ENCODE measurements at places on chromosomes 5 and 9.

GRCh38 chr5:164809821-164810220, 1304.4 kb downstream of the MAT2B start:
- no peak for DNase-seq

DNA sequence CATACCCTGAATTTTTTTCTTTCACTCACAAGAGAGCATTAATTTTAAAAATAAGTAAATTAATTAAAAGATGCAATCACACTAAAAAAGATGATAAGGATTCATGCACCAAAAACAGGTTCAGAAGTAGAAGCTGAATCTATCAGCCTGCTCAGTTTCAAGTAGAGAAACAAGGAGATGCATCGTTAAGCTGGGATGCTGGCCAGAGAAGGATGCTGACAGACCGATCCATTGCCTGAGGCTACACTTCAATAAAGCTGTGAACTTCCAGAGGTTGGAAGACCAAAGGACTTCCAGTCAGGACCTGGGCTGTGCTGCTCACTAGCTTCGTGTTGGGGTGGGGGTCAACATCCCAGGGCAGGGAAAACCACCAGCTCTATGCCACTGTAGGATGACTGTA, 457.7 kb downstream of the EFNA5 start:
- DNase-seq: no peak

GRCh38 chr5:137304226-137304874, 194.8 kb downstream of the SPOCK1 start:
- DNase-seq: no peak

DNA sequence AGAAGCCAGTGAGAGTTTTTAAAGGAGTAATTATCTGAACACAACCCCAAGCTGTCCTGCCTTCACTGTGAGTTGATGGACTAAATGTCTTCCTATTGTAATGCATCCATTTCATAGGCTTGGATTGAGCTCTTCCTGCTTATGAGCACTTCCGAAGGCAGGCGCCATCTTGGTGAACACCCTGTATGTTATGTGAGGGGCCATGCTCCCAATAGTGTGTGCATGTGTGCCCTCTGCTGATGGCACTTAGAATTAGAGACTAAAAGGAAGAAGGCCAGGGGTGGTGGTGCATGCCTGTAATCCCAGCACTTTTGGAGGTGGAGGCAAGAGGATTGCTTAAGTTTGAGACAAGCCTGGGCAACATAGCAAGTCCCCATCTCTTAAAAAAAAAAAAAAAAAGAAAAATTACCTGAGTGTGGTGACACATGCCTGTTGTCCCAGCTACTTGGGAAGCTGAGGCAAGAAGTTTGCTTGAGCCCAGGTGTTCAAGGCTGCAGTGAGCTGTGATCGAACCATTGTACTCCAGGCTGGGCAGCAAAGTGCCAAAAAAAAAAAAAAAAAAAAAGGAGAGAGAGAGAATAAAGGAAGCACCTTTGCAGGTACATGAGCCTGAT, 65.0 kb downstream of the C9orf152 start:
- DNase-seq: no peak

GRCh38 chr9:110472111-110472510, 107.4 kb downstream of the SVEP1 start:
- DNase-seq: no peak

All from GM19239 (cell line).